ENCODE measurements at places on chromosomes 13 and 19.

GRCh38 chr13:47291107-47291656 is 394.3 kb upstream of the HTR2A start:
- no peak for DNase-seq

DNA sequence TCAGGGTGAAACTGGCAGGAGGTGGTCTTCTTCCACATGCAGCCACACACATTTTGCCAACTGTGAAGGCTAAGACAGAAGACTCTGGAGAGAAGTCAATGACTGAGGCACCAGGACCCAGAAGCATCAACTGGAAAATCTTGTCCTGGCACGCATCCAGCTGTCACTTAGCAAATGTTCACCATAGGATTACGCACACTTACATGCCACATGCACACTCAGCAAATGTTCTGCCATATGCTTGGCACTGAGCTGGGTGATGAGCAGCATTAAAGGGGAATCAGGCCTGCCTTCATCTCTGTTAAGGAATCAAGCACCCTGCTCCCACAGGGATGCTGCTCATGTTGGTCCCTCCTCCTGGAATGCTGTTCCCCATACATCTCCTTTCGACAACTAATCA is 5.1 kb downstream of the ZNF599 start:
- no peak for DNase-seq

GRCh38 chr19:53394974-53395839 is at the start of gene ZNF765:
Gene ZNF765 (plus strand): TSS chr19:53395149. CDS start chr19:53398016, 2,867 bp downstream.
- DNase-seq, result peak; percentile 67

DNA sequence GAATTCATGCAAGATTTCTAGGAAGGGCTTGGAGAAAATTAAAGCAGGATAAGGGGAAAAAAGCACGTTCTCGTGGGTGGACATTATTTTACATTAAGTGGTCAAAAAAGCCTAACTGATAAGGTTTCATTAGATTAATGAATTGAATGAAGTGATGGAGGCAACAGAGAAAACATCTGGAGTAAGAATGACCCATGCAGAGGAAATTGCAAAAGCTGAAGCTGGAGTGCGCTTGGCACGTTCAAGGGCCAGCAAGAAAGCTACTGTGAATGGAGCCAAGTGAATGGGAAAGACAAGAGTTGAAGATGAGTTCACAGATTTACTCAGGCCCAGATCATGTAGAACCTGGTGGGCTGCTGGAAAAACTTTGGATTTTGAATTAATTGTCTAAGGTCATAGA is 777.9 kb downstream of the DACH1 start:
- DNase-seq, result no peak

DNA sequence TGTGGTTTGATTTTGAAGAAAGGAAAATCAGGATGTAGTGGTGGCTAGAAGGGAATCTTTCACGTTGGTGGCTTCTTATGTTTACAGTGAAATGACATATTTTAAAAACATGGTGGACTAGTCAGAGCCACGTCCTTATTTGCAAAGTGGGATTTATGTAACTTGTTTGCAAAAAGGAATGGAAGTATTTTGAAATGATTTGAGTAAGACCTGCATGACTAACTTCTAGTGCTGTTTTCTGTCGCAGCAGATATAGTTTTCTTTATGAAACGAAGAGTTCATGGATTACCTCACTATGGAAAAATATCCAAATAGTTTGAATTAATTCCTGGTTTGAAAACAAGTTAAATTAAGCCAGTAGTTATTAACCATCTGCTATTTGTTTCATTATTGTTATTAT is 476.5 kb downstream of the MYO16 start:
- no peak for DNase-seq

DNA sequence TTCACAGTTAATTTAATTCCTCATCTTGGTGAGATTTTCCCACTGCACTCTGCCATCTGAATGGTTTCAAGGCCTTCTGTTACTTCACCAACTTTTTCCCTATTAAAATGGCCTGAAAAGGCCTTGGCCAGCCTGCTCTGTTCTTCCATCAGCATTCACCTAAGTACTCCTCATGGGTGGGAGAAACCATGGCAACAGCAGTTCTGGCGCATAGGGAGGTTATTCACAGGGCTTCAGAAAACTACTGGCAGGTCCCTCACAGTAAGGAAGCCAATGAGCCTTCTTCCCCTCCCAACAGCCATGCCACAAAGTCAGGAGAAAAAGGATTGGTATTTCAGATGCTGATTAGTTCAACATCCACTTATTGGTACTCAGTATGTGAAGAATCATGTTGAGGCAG is 17.2 kb upstream of the GJB2 start:
- no peak for DNase-seq

GRCh38 chr19:12655546-12655945 is 11.0 kb downstream of the MAN2B1 start:
- DNase-seq, result no peak

DNA sequence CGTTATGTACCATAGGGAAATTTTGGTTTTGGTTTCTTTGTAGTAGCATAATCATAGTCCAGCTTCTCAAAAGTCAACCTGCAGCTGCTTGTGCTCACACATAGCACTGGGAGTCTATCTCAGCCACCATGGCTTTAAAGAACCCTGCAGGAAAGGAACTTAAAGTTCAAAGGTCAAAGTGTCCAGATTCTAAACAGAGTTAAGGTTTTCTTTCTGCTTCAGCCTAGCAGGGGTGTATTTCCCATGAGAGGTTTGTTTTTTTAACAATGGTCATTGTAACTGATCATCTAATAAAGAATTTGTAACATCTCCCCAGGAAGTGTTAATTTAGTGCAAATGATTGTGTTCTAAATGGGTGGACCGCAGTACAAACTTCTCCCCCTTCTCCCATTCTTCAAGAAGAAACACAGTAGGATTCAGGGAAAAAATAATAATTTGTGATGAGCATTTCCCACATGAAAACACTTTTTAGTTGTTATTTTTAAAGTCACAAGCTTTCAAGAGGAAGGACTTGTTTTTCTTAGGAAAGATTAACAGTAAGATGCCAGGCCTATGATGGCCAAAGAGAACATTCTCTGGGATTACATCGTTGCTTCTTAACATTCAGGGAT is 168.0 kb downstream of the EFNB2 start:
- DNase-seq, result no peak

- DNase-seq, result no peak
These were observed 32.8 kb upstream of the NDUFS7 start for GRCh38 chr19:1350867-1351266.

GRCh38 chr19:35696835-35697234 is 7.5 kb upstream of the ZBTB32 start:
- DNase-seq, result no peak

- DNase-seq, result peak; percentile 90
These were observed 1.2 kb downstream of the CATSPERG start for GRCh38 chr19:38336638-38337359.

DNA sequence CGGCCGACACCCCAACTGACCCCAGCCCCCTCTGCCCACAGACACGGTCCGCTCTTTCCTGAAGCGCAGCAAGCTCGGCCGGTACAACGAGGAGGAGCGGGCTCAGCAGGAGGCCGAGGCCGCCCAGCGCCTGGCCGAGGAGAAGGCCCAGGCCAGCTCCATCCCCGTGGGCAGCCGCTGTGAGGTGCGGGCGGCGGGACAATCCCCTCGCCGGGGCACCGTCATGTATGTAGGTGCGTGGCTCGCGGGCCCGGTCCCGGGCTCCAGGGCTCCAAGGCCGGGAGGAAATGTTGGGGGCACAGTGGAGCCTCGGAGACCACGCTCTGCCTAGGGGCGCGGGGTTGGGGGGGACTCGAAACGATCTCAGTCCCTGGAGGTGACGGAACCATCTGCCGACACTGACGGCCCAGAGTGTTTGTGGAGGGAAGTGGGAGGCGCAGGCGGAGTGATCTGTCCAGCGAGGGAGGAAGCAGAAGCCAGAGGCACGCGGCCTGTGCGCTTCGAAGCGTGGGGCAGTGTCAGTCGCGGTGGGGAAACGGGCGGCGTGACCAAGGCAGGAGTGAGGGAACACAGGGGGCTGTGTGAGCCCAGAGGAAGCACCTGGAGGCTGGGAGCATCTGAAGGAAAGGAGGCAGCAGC is 6.3 kb downstream of the TBCB start:
- DNase-seq, result no peak

- no peak for DNase-seq
These were observed 27.4 kb downstream of the CD177 start for GRCh38 chr19:43380771-43381386.

DNA sequence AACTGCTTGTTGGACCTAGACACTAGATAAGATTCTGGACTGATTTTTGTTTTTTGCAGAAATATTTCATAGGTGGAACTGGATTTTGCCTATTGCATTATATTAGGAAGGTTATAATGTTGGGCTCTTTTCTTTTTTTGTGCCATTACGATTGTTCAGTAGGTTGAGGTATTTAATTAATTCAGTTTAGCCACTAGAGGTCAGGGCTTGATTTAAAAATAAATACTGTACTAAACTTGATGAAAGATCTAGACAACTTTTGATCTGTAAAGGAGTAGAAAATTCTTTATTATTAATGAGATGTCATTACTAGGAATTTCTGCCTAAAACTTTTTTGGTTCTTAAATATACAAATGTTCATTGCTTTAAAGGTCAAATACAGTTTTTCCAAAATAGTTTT is 15.2 kb upstream of the SUPT20H start:
- DNase-seq, result no peak

- DNase-seq, result no peak
These were observed 59.6 kb downstream of the COL4A2 start for GRCh38 chr13:110366733-110367132.

DNA sequence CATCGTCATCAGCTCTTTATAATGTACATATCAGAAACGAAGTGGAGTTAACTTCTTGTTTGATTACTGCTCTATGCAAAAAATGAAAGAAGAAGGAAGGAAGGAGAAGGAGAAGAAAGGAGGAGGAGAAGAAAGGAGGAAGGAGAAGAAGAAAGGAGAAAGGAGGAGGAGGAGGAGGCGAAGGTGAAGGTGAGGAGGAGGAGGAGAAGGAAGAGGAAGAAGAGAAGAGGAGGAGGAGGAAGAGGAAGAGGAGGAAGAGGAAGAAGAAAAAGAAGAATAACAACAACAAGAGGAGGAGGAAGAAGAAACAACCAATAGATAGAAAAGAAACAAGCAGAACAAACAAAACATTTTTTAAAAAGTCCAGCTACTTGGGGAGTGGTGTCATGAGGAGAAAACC is 13.1 kb downstream of the NUFIP1 start:
- no peak for DNase-seq

DNA sequence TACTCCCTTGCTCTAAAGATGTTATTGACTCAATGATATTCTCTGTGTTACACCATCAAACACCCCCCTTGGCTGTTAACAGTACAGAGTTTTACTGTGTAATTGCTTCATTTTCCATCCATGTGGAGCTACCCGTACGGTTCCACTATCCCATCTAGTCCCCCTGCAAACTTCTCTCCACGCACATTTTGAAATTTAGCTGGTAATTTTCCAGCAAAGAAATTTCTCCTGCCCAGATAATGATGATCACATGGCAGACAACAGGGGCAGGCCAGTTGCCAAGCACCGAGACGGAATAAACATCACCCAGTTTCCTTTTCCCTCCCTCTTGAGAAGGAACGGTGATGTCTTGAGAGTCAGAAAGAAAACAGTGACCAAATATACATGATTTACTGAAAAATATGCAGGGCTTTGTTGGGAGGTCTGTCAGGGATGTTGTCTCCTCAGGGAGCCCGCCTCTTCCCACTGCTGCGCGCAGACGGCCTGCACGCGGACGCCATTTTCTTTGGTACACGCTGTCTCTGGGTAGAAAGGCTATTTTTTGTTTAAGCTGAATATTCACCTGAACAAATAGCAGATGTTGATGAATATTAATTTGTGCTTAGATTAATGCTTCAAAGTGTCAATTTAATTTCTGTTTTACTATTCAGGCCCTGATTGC is 109.9 kb downstream of the OLFM4 start:
- DNase-seq, result no peak

DNA sequence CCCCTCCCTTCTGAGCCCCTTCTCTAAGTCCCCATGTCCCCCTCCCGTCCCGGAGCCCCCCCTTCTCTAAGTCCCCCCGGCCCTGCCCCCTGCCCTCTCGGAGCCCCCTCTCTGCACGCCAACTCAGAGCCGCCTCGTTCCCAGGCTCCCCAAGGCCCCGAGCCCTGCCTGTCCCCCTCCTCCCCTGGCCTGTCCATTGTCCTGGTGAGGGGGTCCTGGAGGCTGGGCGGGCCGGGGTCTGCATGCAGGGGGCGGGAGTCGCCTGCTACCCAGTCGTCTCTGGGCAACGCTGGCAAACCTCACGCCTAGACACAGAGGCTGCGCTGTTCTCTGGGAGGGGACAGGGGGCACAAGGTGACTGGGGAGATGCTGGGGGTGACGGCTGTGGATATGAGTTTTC is 39.2 kb upstream of the SEMA6B start:
- DNase-seq, result no peak

- peak; percentile 52 for DNase-seq
These were observed 32.2 kb upstream of the MBNL2 start for GRCh38 chr13:97189928-97190327.

- DNase-seq, result no peak
These were observed 30.4 kb downstream of the ZNF536 start for GRCh38 chr19:30402436-30403202.

GRCh38 chr13:105509981-105510762 is 1025.3 kb downstream of the EFNB2 start:
- DNase-seq, result no peak

- no peak for DNase-seq
These were observed 16.3 kb downstream of the ZNF714 start for GRCh38 chr19:21098291-21098690.

DNA sequence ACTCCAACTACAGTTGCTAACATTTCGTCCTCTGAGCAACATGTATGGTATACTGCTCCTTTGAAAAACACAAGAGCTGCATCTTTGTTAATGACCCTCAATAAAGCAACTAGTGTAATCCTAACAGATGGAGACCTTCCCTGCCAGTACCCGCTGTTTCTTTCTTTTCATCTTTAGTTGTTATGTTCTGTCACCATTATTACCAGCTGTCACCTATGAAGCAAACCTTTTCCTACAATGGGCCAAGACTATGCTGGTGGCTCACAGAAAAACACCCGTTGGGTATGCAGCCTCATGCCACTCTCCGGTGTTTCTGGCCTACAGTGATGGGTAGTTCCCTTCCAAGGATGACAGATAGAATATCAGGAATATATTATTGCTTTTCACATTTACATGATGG is 29.7 kb upstream of the CYSLTR2 start:
- no peak for DNase-seq

GRCh38 chr13:75426421-75426820 is 55.5 kb downstream of the TBC1D4 start:
- no peak for DNase-seq

- DNase-seq, result no peak
These were observed 607.4 kb upstream of the MIR17HG start for GRCh38 chr13:90740099-90740498.

DNA sequence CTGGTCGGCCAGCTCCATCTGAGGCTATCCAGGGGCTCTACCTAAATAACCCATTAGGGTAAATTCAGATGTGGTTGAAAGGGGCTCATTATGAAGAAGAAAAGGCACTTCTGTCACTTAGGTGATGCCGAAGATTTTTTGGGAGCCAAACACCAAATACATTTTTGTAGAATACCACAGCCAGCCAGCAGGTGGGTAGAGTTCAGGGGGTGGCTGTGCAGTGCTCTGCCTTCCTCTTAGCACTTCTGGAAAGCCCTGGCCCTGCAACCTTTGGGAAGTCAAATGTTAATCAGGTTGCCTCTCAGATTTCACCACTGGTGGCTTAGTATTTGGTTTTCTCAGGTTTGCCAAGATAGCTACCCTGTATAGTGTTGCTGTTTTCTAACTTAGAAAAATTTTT is 18.5 kb upstream of the GPR18 start:
- DNase-seq, result no peak
